NCI-H510A treated with DMSO at 0.1 percent for 48 hours (cell line): ENCODE measurements at places on chromosomes 11 and 22.

DNA sequence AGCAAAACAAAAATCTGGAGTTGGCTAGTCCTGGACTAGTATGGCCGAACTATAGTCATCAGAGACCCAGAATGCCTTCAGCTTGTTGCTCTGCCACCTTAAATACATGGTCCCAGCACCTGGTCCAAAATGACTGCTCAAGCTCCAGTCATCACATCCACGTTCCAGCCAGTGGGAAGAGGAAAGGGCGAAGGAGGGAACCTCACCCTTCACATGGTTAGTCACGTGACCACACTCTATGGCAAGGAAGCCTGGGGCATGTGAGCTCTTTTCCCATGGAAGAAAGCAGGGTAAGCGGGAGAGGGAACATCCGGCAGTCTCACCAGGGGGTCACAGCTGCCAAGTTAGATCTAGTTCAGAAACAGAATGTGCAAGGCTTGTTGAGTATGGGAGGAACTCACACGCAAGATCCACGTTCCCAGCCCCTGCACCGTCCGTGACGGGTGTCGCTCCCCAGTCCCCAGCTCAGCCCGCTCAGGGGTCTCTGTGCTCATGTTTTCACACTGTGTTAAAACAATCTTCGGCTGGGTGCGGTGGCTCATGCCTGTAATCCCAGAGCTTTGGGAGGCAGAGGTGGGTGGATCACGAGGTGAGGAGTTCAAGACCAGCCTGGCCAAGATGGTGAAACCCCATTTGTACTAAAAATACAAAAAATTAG, 1.9 kb upstream of the ANO9 start:
- peak; percentile 61 for DNase-seq

DNA sequence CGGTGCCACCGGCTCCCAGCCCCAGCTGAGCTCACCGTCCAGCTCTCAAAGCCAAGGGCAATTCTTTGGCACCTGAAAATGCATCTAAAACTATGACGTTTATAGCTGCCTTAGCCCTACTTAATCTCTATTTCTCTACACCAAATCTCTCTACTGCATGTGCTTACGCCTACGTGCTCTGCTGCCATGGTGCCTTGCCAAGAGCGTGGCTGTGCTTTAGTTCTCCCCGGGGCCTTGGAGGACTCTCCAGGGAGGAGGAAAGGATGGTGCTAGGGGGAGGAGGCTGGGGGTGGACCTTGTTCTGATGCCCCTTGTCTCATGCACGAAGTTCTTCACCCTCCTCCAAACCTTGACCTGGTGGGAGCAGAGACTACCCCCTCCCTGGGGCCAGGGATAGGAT, 9.0 kb upstream of the BID start:
- DNase-seq, result no peak

GRCh38 chr22:47386812-47387510, 624.5 kb downstream of the TBC1D22A start:
- no peak for DNase-seq

DNA sequence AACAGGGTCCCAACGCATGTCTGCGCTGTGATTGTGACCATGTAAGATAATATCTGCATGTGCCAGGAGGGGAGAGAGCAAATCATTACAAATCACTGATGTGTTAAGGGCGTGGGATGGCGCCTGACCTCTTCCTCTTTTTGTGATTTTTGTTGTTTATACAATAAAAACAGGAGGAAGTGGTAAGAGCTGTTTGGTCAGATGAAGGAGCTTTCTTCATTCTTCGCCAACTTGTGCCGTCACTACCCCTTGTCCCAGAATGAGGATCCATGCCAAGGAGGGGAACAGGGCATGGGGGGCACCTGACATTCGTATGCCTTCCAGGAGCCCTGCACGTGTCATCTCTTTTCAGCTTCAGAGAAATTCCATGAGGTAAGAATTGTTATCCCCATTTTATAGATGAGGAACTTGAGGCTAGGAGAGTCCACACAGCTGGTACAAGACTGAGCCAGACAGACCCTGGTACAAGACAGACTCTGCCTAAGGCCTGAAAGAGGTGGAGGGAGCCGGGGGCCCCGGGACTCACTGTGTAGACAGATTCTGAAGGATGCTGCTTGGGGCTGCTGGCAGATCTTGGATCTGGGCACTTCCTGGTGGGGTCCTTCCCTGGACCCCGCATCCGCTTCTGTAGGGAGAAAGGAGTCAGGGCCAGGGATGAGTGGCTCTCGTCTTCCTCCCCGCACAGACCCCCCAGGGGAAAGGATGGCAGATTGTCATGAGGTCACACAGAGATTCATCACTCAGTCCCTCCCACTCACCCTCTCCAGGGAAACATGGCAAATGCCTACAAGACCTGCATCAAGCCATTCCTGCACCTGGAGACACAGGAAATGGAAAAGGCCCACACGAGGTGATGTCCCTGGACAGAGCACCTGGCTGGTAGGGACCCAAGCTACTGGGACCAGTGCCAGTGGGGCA, 34.6 kb downstream of the NFAM1 start:
- DNase-seq, result no peak

GRCh38 chr11:76690736-76691135, 20.2 kb upstream of the LRRC32 start:
- no peak for DNase-seq

DNA sequence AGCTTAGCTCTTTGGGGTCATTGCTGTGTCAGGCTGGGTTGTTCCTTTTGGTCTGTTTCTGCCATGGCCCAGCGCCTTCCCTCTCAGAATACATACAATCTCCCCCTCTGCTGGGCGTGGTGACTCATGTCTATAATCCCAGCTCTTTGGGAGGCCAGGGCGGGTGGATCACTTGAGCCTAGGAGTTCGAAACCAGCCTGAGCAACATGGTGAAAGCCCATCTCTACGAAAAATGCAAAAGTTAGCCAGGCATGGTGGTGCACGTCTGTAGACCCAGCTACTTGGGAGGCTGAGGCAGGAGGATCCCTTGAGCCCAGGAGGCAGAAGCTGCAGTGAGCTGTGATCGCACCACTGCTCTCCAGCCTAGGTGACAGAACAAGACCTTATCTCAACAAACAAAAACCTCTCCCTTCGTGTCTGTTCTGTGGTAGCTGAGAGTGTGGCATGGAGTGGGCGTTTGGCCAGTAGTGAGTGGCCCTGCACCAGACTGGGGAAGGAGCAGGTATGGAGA, 46.7 kb upstream of the RAB1B start:
- DNase-seq, result no peak

DNA sequence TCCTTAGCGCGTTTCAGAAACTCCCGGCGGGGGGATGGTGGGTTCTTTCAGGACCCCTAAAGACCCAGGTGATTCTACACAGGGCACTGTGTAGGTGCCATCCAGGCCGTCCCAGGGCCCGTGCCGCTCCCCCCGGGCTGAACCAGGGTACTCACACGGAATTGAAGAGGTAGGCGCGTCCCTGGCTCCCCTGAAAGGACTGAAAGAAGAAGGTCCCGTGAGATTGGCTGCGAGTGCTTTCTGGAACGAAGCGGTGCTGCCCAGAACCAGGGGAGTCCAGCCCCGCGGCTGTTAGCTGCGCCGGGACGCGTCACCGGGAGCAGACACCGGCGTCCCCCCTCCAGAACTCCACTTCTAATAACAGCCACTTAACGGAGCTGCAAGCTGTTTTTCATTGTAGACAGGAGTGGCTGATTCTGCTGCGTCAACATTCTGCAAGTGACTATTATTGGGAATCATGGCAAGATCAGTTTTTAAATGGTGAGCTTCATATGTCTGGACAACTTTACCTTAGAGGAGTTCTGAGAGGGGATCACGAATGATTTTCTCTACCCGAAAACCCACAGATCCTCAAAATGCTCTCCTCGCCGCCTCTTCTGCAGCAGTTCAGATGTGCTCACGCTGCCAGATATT, 31.8 kb downstream of the YPEL1 start:
- peak; percentile 47 for DNase-seq

DNA sequence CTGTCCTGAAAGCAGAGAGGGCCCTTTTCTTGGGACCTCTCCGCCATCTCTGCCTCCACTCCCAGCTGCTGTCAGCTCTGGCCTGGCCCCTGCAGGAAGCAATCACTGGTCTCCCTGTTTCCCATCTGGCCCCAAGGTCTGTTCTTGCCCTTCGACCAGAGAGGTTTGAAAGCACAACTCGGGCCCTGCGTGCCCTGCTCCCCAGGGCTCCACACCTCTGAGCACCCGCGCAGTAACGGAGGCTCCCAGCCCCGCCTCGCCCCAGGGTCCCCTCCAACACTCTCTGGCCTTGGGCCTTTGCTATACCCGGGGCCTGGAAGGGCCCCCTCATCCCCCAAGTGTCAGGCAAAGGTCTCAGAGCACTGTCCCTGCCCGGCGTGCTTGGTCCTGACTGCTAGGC, 7.8 kb upstream of the CD81 start:
- no peak for DNase-seq

DNA sequence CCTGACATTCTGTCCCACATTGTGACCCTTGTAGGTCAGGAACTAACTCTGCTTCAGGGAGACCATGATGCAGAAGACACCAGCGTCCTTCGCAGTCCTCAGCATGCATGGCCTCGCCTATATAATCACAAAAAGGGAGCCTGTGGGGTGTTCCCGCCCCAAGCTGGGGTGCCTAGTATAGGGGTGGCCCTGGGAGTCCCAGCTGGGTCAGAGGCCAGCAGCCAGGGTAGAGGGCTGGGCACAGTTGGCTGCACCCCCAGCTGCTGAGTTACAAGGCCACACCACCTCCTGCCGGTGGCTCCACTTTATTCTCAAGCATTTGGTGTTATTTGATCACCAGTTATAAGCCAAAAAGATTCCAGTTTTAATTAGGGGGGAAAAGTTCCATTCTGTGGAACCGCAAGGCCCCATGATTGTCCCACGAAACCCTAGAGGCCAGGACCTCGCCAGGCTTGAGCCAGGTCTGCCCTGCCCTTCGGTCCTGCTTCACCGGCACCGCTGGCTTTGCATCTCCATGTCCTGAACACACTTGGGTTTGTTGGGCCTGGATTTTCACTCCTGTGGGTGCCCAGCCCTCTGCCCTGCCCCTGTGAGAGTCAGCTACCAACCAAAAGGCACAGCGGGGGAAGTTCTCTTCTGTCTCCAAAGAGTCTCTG, 15.0 kb upstream of the GNB1L start:
- DNase-seq, result no peak

DNA sequence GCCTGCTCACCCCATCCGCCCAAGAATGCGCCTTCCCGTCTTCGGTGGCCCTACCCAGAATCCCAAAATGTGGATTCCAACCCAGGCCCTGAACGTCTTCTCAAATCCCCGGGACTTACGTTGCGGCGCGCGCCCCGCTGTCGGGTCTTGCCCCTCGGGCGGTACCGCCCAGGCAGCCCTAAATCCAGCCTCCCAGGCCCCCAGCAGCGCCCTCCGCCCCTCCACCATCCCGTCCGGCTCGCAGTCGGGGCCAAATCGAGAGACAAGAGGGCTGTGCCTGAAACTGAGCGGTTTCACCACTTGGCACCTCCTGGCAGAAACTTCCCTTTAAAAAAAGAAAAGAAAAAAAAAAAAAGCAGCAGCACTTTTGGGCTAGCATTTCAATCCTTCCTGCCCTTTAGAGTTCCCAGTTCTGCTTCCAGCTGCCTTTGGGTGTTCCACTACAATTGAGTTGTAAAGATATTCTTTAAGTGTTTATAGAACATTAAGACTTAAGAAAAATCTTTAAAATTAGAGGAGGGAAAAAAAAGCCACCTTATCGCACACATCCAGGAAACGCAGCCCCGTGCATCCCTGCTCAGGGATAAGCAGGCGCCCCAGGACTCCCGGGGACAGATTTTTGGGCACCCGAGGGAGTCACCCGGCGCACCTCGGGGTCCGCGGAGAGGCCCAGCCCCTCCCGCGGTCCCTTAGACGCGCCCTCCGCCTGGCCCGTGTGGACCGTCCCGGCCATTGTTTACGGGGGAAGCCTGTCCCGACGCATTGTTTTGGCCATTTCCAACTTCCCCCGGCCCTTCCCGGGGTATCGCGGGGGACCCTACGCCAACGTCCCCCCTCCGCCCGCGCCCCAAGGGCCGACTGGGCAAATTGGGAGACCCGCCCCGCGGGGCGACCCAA, 57.6 kb downstream of the KCNJ4 start:
- DNase-seq, result no peak

DNA sequence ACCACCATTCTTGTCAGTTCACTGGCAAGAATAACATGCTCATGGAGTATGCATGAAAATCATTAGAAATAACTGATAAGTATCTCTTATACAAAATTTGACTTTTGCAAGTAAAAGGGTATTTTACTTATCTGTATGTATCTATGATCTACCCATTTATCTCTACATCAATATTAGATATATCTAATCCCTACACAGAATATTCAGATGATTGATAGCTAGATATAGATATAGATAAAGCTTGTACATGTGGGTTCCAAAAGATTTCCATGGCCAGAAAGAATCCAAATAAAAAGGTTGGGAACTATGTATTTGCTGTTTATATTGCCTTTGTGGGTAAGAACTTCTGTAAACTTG, 185.5 kb downstream of the MAML2 start:
- DNase-seq, result no peak

DNA sequence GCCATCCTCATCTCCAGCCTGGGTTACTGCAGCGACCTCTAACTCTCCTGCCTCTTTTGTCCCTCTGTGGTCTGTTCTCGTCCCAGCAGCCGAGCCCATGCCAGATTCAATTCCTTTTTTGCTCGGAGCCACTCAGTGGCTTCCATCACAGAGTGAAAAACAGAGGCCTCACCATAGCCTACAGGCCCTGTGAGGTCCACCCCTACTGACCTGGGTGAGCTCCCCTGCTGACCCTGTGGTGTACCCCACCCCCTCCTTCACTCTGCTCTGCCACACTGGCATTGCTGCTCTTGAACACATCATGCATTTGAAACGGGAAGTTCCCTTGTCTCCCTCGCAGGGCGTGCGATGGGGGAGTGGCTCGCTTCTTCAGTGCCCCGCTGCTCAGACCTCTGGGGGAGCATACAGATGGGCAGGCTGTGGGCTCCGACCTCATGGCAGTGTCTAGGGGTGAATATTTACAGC, 2.1 kb downstream of the AIP start:
- DNase-seq, result no peak

DNA sequence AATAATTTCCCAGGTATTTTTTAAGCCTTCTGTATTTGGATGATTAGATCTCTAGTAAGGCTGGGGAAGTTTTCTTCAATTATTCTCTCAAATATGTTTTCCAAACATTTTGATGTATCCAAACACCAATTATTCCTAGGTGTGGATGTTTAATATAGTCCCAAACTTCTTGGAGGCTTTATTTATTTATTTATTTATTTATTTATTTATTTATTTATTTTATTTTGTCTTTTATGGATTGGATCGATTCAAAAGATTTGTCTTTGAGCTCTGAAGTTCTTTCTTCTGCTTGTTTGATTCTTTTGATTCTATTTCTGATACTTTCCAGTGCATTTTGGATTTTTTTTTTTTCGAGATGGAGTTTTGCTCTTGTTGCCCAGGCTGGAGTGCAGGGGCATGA, 2267.9 kb upstream of the RAG2 start:
- no peak for DNase-seq

GRCh38 chr22:48253573-48253972, 1491.1 kb downstream of the TBC1D22A start:
- no peak for DNase-seq

GRCh38 chr11:2737866-2738265, 38.1 kb upstream of the KCNQ1OT1 start:
- no peak for DNase-seq
